Brain pericyte (primary cell): ENCODE measurements at places on chromosomes 2 and 18.

DNA sequence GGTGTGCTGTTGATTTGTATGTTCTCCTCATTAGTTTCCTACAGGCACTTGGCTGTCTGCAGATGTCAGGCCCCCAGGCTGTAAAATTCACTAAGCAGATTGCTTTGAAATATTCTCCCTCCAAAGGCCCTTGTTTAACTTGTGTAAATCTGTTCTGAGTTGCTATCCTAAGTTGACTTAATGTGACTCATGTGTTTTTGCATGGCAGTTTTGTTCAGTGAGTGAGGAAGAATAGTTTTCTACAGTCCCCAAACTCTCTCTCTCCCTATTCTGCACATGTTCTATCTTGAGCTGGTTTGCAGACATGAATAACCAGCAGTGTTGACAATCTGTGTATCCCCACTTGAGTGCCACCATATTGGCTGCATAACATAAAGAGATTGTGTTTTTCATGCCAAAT, 1005.4 kb upstream of the DDX18 start:
- DNase-seq = no peak

DNA sequence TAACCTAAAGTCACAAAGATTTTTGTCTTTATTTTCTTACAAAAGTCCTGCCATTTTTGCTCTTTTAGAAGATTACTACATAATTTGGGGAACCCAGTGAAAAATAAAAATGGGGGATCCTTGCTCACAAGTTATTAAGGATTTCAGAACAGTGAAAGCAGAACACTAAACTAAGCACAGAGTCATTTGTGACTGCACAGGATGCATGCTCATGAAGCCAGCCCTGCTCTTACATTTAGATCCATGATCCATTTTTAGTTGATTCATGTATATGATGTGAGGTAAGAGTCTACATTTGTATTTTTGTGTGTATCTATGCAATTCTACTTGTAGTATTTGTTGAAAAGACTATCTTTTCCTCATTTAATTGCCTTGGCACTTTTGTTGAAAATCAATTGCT, 21.8 kb downstream of the SP140L start:
- DNase-seq = no peak

DNA sequence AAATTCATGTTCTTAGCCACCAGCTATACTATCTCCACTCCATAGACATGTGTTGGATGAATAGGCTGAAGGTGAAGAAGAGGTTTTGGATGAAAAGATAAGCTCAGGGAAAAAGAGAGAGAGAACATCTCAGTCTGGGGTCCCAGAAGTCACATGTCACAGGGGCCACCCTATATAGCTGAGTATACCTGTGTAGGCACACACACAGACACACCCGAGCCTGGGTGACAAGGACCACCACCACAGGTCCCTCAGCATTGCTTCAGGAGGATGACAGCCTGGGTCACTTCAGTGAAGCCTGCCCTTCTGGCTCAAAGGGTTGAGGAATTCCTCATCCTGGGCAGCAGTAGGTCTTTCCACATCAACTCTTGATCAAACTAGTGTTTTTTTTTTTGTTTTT, 56.2 kb downstream of the POLR1A start:
- DNase-seq = no peak

DNA sequence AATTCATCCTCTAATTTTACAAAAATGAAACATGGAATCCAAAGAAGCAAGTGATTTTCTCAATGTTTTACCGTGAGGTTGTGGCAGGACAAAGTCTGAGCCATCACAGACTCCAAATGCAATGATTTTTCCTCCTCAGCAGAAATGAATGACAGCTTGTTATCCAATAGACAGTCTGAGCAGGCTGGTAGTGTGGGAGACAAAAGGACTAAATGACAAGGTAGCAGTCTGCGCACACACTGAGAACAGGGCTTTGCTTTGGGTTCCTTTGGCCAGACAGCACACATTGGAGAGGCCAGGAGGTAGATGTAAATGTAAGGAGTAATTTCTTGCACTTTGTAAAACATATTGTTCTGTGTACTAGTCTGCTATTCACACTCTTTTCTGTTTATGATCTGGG, 50.3 kb upstream of the RGPD4 start:
- DNase-seq = no peak

GRCh38 chr2:177038787-177039484, 173.7 kb upstream of the HNRNPA3 start:
- no peak for DNase-seq

GRCh38 chr2:241035818-241036396, 37.5 kb downstream of the SNED1 start:
- no peak for DNase-seq

- DNase-seq = no peak
Measured at GRCh38 chr2:126857502-126857901, 41.2 kb upstream of the TEX51 start.

DNA sequence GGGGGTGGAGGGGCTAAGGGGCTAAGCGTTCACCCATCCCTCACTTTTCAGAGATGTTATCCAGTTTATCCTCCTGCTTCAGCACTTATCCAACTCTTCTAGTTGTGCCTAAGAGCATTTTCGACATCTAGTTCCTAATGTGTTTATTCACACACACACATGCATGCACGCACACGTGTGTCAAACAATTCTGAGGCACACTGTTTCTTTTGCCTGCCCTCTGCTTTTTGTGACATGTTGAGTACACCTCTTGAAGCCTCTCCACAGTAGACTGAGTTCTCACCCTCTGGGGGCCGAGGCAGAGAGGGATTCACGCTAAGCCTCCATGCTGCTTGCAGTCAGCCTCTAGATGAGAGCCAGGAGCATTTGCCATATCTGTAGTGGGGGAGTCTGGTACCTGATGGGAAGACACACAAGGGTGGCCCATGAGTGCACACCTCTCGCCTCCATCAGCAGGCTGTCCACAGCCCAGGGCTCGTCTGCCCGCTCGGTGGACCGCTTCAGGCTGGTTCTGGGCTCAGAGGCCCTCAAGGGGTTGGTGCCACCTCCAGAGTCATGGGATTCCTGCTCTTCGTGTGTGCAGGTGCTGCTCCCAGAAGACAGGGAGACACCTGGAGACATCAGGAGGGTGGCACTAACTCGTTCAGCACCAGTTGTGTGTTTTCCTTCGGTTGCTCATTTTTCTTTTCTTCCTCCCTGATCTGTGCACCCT, 11.9 kb downstream of the TWIST2 start:
- DNase-seq = no peak

DNA sequence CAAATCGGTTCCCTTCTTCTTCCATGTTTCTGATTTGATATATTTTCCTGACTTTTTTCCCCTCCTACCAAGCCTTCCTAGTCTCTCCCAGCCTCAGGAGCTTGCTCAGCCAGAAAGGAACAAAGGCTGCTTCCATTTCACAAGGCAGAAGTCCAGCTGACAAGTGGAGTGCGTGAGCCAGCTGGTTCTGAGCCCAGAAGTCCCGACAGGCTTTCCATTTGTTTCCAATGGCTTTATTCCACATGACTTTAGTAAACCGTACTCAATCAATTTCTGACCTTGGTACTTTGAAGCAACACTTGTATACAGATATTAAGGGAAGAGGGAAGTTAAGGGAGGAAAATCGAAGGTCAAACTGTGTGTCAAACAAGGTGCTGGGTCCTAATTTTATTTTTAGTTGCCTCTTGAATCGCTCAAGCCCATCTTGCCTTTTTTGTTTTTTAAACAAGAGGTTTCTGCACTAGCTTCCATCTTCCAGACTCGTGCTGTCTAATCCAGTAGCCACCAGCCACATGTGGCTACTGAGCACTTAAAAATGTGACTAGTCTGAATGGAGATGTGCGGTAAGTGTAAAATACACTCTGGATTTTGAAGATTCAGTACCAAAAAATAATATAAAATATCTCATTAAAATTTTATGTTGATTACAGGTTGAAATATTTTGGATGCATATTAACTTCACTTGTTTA, 36.2 kb downstream of the WIPF1 start:
- no peak for DNase-seq
